ENCODE measurements at places on chromosomes 12 and 14. TPM values are rescaled to one million over a fixed set of nuclear protein-coding genes. Genes with fewer than 3 reads are reported as not detected.

The B4GALNT3 gene
- 7.1 TPM for total RNA-seq

The OTUB2 gene
- 15.0 TPM for total RNA-seq

The CRIP1 gene
- total RNA-seq, result 8.3 TPM

The LIN7A gene
- total RNA-seq, result 2.2 TPM

- DNase-seq, result no peak
Observed at GRCh38 chr12:7161327-7161726, 28.2 kb upstream of the PEX5 start.

GRCh38 chr14:86675059-86675458 is 1145.1 kb downstream of the FLRT2 start:
- no peak for DNase-seq

DNA sequence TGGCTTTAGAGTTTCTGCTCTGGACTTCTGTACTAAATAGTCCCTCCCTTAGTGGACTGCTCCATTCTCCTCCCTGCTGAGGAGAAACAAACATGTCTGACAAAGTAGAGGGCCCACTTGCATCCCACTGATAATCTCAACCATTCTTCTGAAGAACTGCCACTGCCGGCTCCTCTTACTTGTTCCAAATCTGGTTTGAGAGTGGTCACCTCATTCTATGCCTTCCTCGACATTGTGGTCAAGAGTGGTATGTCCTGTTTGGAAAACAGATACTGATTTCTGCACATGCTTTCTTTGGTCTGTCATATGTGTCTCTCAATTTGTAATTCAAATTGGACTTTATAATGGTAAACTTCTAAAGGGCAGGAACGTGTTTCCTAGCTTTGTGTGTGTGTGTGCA is 36.3 kb upstream of the PLEKHA5 start:
- no peak for DNase-seq

DNA sequence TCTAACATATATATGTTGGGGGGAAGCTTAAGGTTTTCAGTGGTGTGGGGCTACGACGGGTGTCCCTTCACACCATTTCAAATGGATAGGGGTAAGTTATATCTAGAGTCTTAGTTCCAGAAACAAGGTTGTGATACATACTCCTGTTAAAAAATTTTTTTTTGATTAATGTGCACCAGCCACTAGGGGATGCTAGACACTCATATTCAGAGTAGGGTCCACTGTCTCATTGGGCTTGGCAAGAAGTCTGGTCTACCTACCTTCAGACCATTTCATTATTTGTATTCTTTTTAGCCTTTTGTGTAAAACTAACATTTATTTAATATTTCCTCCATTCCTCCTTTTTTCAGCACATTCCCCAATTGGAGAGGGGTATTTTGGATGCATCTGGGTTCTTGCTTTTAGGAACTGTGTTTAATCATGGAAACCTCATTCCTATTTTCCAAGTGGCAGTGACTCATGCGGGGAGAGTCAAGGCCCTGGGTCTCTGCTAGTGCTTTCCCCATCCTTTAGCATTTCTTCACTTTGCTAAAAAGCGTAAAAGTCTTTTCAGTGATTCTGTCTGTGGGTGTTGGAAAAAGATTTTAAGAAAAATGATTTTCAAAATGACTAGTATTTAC is 33.4 kb downstream of the ANO4 start:
- peak; percentile 16 for DNase-seq

All from epithelial cell of proximal tubule (primary cell).